ENCODE measurements at places on chromosomes 6 and 20. TPM values are rescaled to one million over a fixed set of nuclear protein-coding genes. Genes with fewer than 3 reads are reported as not detected.

GRCh38 chr6:47298475-47298874 is 11.2 kb downstream of the TNFRSF21 start:
- DNase-seq: no peak

DNA sequence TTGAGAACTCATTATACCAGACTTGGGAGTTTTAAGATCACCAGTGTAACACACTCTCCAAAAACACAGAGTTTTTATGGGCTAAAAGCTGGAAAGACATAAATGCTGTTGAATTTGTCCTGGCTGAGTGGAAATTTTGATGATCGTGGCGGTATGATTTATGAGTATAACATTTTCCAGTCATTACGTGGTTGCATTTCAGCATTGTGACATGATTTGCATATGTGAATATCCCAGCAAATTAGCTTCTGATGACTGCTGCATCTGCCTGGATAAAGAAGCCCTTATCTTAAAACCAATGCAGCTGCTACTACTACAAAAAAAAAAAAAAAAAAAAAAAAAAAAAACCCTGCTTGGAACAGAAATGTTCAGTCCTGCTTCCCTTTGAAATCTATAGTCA is 850.9 kb downstream of the TFAP2A start:
- DNase-seq: no peak

GRCh38 chr20:51132279-51132678 is 109.4 kb upstream of the KCNG1 start:
- no peak for DNase-seq

GRCh38 chr6:150767571-150768018 is 97.9 kb upstream of the MTHFD1L start:
- DNase-seq: no peak

DNA sequence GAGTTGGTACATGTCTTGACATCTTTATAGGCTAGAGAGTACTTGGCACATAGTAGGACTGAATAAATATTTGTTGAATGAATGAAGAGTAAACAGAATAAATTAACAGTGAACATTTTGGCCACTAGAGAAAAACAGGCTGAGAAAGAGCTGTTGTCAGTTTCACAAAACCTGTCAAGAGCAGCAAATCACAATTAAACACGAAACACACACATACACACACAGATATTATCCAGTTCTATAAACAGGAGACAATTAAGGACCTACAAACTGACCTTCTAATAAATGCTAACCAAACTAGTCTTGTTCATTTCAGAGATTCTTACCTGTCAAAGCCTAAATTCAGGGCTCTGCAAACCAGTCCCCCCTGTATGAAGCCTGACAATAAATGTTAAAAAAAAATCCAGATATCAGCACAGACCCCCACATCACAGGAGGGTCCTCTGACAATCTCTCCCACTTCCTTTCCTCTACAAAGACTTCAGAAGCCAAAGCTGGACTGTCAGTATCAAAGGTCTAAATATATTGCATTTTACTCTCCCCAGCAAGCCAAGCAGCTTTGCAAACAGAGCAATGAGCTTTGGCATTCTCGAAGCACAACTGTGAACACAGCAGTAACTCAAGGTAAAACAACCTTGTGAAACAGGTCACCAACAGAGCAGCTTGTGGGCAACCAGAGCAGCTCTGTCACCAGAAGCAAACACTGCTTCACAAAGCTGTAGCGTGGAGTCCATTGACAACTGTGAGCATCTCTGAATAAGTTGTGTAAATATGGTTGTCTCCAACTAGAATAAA is 229.9 kb downstream of the TBXT start:
- DNase-seq: no peak

GRCh38 chr6:168272415-168273325 is 46.9 kb downstream of the DACT2 start:
- no peak for DNase-seq

GRCh38 chr6:40719671-40720374 is 132.7 kb upstream of the LRFN2 start:
- no peak for DNase-seq

GRCh38 chr6:152552616-152553209 is 84.4 kb downstream of the SYNE1 start:
- DNase-seq: peak; percentile 51

- no peak for DNase-seq
These were observed 175.9 kb downstream of the SOX4 start for GRCh38 chr6:21769405-21769861.

- DNase-seq: no peak
These were observed 25.1 kb downstream of the PIGT start for GRCh38 chr20:45440891-45441685.

GRCh38 chr6:11174242-11174611 is 58.2 kb downstream of the NEDD9 start:
- DNase-seq: no peak

GRCh38 chr6:148723484-148723883 is 23.3 kb upstream of the UST start:
- no peak for DNase-seq

- DNase-seq: peak; percentile 92
These were observed 23.2 kb upstream of the FAM50B start for GRCh38 chr6:3825851-3826581.

DNA sequence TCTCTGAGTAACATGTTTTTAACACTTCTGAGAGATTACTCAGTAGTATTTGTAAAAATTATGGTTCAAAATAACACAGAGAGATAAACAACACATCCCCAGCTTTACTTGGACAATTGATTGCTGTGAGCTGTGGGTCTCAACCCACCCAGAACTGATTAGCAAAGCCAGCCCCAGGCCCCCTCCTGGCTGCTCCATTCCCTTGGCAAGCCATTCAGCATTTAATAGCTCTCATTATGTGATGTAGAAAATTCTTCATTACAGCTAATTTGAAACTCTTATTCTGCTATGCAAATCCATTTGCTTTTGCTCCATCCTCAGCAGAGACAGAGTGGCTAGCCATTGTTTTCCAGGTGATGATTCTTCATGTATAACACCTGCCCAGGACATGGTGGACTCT is 16.6 kb upstream of the SIRT5 start:
- DNase-seq: no peak

- no peak for DNase-seq
These were observed 22.4 kb downstream of the TMC2 start for GRCh38 chr20:2558581-2559278.

DNA sequence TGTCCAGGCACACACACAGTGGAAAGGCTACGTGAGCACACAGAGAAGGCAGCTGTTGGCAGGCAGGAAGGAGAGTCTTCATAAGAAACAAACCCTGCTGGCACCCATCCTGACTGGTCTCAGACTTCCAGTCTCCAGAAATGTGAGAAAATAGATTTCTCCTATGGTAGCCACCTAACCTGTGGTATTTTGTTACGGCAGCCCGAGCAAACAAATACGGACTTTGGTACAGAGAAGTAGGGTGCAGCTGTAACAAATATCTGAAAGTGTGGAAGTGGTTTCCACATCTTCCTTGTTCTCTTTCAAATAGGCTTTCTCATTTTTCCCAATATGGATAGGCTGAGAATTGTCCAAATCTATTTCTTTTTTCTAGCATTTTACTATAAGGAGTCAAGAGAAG is 94.6 kb downstream of the ADGB start:
- no peak for DNase-seq

DNA sequence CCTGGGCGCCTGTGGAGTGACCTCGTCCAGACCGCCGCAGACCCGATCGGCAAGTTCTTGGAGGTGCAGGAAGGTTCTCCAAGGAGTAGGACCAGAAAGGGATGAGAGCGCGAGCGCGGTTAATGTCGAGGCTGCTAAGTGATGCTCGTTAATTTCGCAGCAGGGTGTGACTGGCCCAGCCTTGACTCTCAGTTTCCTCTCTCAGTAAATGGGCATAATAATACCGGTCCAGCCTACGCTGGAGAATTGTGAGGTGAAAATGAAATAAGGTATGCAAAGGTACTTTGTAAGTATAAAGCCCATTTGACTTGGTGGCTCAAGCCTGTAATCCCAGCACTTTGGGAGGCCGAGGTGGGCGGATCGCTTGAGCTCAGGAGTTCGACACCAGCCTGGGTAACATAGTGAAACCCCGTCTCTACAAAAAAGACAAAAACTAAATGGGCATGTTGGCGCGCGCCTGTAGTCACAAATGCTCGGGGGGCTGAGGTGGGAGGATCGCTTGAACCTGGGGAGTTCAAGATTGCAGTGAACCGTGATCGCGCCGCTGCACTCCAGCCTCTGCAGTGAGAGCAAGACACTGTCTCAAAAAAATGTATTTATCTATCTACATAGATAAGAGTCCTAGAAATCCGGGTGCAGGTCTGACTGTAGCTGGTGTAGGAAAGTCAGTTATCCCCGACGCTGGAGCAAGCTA is 634 bp upstream of the BTBD9 start:
- DNase-seq: no peak

DNA sequence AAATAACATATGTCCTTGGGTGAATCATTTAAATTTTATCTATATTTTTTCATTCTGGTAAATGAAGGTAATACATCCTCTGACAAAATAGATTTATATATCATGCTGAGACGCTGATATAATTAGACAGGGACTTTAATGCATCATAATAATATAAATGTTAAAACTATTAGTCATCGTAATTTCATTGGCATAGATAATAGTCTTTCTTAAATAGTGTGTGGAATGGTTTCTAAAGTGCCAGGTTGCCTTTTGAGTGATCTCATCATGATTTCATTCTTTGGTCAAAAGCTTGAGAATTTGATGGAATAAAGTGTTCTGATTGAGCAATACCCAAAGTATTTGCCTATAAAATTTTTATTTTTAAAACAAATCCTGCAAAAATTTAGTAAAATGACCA is 43.2 kb upstream of the BMP5 start:
- no peak for DNase-seq

DNA sequence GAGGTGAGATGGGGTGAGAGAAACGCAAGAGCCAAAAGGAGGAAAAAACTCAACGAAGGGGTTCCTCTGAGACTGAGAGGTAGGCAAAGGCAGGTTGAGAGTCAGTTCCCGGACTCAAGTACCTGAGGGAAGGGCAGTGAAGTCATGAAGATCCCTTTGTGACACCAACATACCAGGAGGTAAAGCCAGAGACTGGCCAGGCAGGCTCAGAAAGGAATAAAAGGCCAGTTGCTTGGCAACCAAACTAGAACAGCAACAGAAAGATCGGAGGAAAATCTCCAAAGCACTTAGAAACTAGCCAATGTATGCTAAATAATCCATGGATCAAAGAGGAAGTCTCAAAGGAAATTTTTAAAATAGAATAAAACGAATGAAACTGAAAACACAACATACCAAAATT is 209.8 kb upstream of the PROKR2 start:
- no peak for DNase-seq

- DNase-seq: no peak
These were observed 31.3 kb downstream of the KCNK5 start for GRCh38 chr6:39197922-39198500.

DNA sequence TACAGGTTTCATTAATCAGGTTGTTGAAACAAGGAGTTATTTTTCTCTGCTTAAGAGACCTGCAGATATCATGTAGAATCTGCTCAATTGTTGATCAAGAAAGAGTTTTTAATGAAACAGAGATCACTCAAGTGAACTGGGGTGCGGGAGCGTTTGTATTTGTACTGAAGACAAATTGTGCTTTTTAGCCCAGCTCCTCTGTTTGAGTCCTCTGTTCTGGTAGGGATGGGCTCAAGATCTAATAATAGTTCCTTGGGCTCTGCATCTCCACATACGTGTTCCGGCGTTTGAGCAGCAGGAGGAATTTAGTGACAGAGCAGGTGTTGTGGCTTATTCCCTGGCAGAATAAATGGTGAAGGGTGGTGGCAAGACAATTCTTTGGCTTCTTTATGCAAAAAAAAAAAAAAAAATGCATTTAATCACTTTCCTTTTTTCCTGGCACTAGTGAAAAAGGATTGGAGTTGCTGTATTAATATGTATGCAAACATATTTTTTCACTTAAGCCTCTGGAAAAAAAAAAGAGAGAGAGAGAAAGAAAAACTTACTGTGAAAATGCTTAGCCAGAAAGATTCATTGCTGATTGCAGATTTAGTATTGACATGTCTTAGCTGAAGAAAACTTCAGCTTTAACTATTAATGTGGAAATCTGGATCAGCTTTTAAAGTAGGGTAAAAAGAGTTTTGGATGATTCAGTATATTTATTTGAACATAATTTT is 4.0 kb downstream of the CITED2 start:
- DNase-seq: no peak

DNA sequence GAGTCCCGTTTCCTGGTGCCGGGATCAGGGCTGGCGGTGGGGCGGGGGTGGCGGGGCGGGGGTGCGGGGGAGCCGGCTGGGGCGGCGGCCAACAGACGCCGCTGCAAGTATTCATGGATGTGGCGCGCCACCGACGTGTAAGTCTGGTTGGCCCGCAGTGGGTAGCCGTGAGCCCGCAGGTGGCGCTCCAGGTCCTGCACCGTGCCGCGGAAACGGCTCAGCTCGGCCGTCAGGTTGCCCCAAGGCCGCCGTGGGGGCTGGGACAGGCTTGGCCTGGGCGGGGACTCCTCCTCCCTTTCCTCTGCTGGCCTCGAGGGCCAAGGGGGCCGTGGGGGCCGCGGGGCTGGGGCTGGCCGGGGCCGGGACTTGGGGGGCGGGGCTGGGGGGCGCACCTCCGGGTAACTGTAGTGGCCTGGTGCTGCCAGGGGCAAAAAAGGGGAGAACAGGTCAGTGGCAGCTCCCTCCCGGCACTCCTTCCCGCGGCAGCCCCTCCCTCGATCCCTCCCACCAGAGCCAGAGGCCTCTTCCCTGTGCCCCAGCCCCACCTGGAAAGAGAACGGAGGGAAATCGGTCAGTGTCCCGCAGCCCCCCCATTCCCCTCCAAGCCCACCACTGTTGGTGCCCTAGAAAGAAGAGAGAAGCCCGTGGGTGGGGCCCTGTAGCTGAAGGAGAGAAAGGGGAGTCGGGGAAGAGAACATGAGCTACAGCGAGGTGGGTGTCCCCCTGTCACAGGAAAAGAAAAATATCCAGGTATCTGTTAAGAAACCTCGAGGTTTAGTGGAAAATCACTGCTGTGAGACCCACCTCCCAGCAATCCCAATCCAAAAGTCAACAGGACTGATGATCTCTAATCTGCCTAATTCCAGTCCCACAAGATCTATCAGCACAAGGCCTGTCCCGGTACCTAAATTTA is 21.3 kb downstream of the TNXB start:
- peak; percentile 88 for DNase-seq

Gene GGT7
- 28.0 TPM for total RNA-seq

Gene RAB5IF
- 368 TPM for total RNA-seq

Gene ANKRD66
- total RNA-seq: not detected

Gene SOX4
- total RNA-seq: 2.8 TPM

Gene RBPJL
- total RNA-seq: not detected

Gene AURKA
- 13.4 TPM for total RNA-seq

Gene GRM1
- not detected for total RNA-seq

Gene APCDD1L
- total RNA-seq: 0.15 TPM

Gene WFDC12
- total RNA-seq: not detected

Gene REM1
- 1.0 TPM for total RNA-seq

Gene PERP
- total RNA-seq: 10.4 TPM

Gene HRH3
- total RNA-seq: not detected

Gene MYLK2
- total RNA-seq: 144 TPM

Gene PSORS1C2
- total RNA-seq: not detected

Gene PBOV1
- total RNA-seq: not detected
